ENCODE measurements at places on chromosomes 4 and X. TPM values are rescaled to one million over a fixed set of nuclear protein-coding genes. Genes with fewer than 3 reads are reported as not detected.

TSC22D3 gene
- total RNA-seq: 49.9 TPM

HSFX4 gene
- not detected for total RNA-seq

NMU gene
- 1.0 TPM for total RNA-seq

PLXNB3 gene
- 7.9 TPM for total RNA-seq

UCHL1 gene
- 4.9 TPM for total RNA-seq

TCP11X1 gene
- total RNA-seq: not detected

TMEM154 gene
- 8.6 TPM for total RNA-seq

CENPVL2 gene
- not detected for total RNA-seq

FHIP1A gene
- 3.1 TPM for total RNA-seq

ATP2B3 gene
- total RNA-seq: not detected

GDI1 gene
- 165 TPM for total RNA-seq

NXF3 gene
- not detected for total RNA-seq

HSFX3 gene
- total RNA-seq: not detected

MTHFD2L gene
- 9.4 TPM for total RNA-seq
